ENCODE measurements at places on chromosomes 6 and 20.

GRCh38 chr6:36984581-36985416 lies 1.2 kb downstream of the MTCH1 start:
- DNase-seq: no peak

DNA sequence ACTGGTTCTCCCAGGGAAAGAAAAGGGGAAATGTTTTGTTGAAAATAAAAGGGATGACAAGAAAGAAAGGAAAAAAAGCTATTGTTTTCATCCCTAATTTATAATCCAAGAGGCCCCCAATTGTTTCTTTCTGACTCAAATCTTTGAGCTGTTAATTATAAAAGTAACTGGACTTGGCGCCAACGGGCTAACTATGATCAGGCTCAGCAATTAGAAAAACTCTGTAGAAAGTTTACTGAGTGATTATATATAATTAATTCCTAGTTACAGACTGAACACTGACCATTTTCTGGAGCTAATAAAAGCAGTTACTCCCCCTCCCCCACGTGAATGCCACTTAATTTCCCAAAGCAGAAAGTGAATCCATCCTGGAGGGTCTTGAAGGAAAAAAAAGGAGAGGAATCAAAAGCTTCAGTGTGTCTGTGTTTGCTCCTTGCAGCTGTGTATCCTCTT lies 3.2 kb downstream of the ZMYND8 start:
- no peak for DNase-seq

GRCh38 chr6:128363020-128363813 lies 157.2 kb downstream of the PTPRK start:
- DNase-seq: no peak

DNA sequence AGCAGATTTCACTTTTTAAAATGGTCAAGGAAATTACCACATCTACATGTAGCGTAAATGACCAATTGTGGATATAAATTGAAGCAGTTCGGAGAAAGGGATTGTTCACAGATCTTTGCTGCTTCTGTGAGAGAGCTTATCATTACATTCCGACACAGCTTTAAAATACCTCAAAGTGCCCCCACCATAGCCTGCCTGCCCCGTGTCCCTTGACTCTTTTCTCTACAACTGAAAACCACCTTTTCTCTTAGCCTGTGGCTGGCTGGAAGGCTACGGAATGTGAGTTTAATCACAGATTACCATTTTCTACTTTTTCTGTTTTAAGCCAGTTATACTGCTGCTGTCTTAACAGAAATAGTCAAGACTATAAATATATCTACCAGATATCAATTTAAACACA lies 347.2 kb upstream of the MAP3K7 start:
- no peak for DNase-seq

- no peak for DNase-seq
These were observed 114.7 kb upstream of the PRL start for GRCh38 chr6:22411376-22412105.

- DNase-seq: no peak
These were observed 327.5 kb downstream of the SYNE1 start for GRCh38 chr6:152309648-152310047.

DNA sequence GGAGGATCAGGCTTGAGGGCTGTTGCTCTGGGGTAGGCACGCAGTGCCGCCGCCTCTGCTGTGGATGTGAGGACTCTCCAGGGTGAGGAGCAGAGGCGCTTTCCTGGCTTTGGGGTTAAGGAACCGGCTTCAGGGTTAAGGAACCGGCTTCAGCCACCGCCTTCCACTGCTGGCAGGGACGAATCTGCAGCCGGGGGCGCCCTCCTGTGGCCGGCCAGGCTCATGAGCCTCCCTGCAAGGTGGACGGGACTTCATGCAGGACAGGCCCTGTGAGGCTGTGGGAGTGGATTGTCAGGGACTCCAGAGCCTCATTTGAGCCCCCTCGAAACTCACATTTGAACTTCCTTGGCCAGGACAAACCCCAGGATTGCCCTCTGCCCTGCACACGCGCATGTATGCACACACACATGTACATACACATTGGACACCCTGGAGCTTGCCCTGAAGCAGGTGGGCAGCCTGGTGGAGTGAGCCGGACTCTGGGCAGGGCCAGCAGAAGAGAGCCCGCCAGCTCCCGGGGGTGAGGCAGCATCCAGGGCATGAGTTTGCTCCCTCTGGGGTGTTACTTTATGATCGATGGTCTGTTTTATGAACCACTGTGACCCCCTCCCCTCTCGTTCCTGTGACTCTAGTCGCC lies 146.9 kb downstream of the PHACTR3 start:
- DNase-seq: peak; percentile 73

GRCh38 chr6:138124096-138124495 lies 16.9 kb upstream of the PERP start:
- DNase-seq: no peak

GRCh38 chr6:29916741-29917140 lies 25.6 kb upstream of the HLA-A start:
- DNase-seq: no peak

DNA sequence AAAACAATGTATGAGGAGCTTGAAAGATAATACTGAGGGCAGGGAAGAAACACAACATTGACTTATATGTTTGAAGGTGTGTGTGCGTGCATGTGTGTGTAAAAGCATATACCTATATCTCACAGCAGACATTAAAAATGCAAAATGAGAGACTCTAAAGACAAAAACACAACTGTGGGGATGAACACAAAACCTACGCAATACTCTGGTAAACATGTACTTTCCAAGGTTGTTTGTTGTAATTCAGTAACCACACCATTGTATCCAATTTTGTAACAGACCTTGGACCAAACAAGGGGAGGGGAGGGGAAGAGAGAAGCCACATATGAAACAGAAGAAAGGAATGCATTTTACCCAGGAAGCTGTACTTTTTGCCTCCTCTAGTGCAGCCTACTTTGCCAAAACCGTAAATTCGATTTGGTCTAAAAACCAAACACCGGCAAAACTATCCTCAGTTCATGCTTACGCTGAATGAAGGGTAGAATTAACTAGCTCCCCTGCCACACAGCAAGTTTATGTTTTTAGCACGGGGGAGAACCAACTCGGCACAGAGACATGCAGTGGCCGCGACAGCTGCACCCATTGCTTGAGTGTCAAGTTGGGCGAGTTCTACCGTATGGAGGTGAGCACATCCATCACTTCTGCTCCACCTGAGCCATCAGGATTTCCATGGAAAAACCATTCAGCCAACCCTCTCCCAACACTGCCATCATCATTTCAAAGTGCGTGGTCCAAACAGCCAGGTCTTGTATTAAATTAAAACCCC lies 50.0 kb downstream of the CNKSR3 start:
- no peak for DNase-seq

- no peak for DNase-seq
These were observed 11.5 kb downstream of the CALHM5 start for GRCh38 chr6:116522896-116523295.

GRCh38 chr6:85493389-85493788 lies 43.5 kb downstream of the NT5E start:
- no peak for DNase-seq

GRCh38 chr6:73884540-73884939 lies 188.5 kb downstream of the CD109 start:
- no peak for DNase-seq

- DNase-seq: no peak
These were observed 119.6 kb downstream of the PXDC1 start for GRCh38 chr6:3631877-3632276.

DNA sequence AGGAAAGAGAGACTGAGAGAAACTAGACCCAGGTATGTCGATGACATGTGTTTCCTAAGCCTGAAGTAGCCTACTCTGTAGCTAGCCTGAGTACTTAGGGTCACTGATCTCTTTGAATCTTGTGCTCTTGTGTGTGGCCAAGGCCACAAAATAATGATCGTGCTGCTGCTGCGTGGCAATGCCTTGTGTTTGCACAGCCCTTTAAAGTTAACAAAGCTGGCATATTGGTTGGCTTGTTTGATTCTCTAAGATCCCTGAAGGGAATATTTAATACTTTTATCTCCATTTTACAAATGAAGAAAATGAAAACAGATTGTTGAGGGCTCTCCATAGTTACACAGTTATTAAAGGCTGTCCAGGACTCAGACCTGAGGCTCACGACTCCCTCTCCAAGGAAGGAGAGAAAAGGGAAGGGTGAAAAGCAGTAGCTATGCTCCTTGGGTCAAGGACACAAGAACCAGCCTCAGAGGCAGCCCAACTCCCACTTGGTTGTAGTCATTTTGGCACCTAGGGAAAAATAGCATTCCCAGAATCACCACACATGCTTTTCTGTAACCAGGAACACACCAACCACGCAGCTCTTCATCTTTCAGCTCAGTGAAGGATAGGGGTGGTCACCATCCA lies 130.7 kb downstream of the LRFN2 start:
- DNase-seq: no peak

- no peak for DNase-seq
These were observed 22.2 kb downstream of the RNF24 start for GRCh38 chr20:3993109-3993508.

DNA sequence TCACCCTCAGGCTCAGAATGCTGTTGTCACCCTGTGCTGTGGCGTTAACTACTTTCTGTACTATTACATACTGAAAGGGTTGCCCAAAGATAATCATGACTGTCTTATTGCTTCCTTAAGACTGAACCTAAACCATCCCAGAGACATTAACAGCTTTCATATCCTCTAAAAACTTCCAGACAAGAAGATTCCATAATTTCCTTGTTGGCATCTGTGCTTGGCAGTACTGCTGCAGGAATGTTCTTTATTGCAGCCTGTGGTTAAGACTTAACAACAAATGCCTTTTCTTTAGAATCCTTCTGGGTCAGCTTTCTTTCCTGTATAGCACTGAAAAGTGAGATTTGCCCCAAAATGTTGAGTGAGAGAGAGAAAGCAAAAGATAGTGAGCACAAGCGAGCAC lies 109.7 kb downstream of the GJA10 start:
- DNase-seq: no peak

DNA sequence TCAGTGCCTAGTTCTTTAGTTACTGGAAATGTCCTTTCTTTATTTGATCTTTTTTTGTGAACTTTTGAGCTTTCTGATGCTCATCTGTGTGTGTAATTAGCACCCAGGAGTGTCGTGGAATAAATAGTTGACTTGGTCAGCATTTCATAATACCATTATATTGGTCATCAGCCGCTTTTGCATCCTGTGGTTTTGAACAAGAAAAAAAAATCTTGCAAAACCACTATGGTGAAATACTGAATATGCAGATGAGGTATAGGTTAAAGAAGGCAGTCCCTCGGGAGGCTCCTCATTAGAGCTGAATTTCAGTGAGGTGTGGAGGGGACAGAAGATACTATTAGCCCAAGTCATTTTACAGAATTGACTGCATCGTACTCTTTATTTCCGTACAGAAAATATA lies 90.1 kb downstream of the FOXO3 start:
- DNase-seq: no peak

GRCh38 chr6:52548353-52548713 lies 28.5 kb downstream of the TRAM2 start:
- DNase-seq: no peak

- DNase-seq: no peak
These were observed 21.7 kb downstream of the B4GALT5 start for GRCh38 chr20:49691818-49692568.

- DNase-seq: no peak
These were observed 60.7 kb upstream of the BTN3A2 start for GRCh38 chr6:26304213-26304796.

DNA sequence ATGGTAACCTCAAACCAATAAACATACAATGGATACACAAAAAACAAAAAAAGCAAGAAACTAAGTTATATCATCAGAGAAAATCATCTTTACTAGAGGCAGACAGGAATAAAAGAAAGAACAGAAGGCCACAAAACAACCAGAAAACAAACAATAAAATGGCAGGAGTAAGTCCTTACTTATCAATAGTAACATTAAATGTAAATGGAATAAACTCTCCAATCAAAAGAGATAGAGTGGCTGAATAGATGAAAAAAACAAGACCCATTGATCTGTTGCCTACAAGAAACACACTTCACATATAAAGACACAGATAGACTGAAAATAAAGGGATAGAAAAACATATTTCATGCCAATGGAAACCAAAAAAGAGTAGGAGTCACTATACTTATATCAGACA lies 81.3 kb upstream of the GJE1 start:
- no peak for DNase-seq

- DNase-seq: no peak
These were observed 41.6 kb upstream of the SPDEF start for GRCh38 chr6:34597605-34598353.

DNA sequence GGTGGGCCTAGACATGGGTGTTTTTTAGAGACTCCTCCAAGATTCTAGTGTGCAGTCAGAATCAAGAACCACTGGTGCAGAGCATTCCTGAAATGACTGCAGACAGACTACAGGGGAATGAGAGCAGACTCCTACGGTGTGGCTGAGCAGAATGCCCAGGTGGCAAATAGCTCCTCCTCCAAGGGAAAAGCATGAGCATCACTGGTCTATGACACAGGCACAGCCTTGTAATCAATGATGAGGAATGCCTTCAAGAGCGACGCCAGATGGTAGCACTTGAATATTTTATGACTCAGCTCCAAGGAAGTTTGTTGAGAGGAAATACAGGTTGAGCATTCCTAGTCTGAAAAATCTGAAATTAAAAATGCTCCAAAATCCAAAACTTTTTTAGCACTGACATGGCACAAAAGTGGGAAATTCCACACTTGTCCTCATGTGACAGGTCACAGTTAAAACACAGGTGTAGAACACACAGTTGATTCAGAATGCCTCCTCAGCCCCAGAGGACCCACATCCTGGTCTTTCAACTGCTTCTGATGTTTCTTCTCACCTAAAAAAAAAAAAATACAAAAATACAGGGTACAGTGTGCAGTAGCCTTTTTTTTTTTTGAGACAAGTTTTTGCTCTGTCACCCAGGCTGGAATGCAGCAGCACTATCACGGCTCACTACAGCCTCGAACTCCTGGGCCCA lies 10.6 kb upstream of the FAM8A1 start:
- DNase-seq: no peak

- no peak for DNase-seq
These were observed 66.3 kb downstream of the MAP7 start for GRCh38 chr6:136483906-136484305.

GRCh38 chr6:161439093-161439492 lies 165.2 kb upstream of the AGPAT4 start:
- no peak for DNase-seq

DNA sequence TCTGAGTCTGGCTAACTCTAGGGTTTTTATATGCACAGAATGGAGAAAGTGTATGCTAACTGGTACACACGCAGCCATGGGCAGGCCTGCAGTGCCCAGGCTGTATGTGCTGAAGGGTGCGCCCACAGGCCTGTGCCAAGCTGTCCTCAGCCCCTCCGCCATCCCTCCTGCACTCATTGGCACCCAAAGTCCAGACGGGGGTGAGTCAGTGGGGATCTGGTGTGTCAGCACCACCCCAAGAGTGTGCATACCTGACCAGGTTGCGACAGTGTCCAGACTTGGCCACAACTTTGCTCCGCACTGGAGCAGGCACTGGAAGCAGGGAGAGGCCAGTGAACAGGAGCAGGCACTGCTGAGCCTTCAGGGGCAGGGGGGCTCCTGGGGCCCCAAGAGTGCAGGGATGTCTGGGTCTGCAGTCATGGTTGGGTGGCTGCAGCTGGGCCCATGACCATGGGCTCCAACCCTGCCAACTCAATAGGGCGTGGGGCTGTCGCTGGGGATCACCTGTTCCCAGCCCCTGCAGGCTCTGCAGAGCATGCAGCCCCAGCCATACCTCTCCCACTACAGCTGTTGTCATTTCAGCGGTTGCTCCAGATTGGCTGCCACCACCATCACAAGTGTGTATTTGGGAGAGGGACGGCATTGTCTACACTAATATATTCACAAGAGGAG lies 717.8 kb downstream of the EPHA7 start:
- no peak for DNase-seq

- no peak for DNase-seq
These were observed 59.0 kb downstream of the ANKRD60 start for GRCh38 chr20:58169450-58169849.
